ENCODE measurements at places on chromosomes 4 and X. TPM values are rescaled to one million over a fixed set of nuclear protein-coding genes. Genes with fewer than 3 reads are reported as not detected.

The GLRA3 gene
- total RNA-seq, result not detected

DNA sequence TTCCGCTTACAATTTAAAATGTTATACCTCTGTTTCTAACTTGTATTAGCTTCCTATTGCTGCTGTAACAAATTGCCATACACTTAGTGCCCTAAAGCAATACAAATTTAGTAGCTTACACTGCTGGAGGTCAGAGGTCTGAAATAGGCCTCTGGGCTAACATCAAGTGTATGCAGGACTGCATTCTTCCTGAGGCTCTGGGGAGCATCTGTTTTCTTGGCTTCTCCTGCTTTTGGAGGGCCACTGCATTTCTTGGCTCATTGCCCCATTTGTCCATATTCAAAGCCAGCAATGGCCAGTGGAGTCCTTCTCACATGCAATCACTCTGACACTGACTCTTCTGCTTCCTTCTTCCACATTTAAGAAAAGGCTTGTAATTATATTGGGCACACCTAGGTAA is 639.8 kb upstream of the INTU start:
- no peak for DNase-seq
- no peaks in the 10 kb centered on the region for H3K27me3 ChIP-seq
- no peak overlapping the region for H3K4me3 ChIP-seq
- no peak overlapping the region for H3K27ac ChIP-seq

GRCh38 chr4:84058201-84058600 is 440.9 kb downstream of the NKX6-1 start:
- no peak for DNase-seq
- no peak overlapping the region for H3K27ac ChIP-seq
- H3K4me3 ChIP-seq, result no peak overlapping the region
- H3K4me1 ChIP-seq, result no peaks in the 10 kb centered on the region
- H3K27me3 ChIP-seq, result no peaks in the 10 kb centered on the region
- no peaks in the 10 kb centered on the region for H3K36me3 ChIP-seq

The KLHL34 gene
- 0.26 TPM for total RNA-seq

DNA sequence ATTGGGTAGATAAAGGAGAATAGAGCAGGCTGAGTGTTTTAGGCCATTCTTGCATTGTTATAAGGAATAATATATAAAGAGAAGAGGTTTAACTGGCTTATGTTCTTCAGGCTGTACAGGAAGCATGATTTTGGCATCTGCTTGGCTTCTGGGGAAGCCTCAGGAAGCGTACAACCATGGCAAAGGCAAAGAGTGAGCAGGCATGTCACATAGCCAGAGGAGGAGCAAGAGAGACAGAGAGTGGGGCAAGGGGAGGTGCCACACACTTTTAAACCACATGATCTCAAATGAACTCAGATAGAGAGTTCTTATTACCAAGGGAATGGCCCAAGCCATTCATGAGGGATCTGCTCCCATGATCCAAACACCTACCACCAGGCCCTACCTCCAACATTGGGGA is 4.4 kb upstream of the METTL14 start:
- no peaks in the 10 kb centered on the region for H3K36me3 ChIP-seq
- no peaks in the 10 kb centered on the region for H3K27me3 ChIP-seq
- H3K27ac ChIP-seq, result no peak overlapping the region
- no peak overlapping the region for H3K4me3 ChIP-seq
- no peak for DNase-seq

DNA sequence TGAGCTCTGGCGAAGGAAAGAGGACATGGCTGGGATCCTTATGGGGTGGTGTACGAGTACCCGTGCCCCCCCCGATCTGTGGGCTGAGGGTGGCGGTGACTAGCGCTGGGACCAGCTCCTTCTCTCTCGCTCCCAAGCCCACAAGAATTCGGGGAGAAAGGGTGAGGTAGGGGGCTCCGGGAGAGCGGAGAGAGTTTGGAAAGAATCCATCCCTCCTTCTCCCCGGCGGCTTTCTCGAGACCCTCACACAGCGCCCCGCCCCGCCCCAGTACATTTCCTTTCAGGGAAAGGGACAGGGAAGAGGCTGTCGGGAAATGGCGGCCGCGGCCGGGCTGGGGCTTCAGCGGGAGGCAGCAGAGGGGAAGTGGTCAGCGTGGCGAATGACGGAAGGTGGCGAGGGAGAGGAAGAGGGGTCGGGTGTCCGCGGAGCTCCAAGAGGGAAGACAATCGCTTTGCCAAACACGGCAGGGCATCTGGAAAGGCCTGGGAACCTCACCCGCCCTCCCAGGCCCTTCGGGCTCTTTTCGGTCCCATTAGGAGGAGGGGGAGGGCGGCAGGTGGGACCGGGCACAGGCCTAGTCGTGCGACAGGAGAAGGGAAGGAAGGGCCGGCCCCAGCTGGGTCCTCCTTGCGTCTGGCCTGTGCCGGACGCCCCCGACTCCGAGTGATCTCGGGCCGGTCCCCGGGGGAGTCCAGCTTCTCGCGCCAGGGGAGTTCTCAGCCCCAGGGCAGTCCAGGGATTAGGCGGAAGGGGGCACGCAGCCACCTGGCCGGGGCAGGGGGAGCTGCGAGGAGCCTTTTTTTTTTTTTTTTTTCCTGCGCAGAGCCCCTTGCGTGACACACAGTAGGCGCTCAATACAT is 10.2 kb downstream of the HNRNPH2 start:
- peak overlapping the region; percentile 85 for H3K4me3 ChIP-seq
- peak; percentile 35 for DNase-seq
- peaks cover 29% of the 10 kb centered on the region for H3K4me1 ChIP-seq
- no peaks in the 10 kb centered on the region for H3K27me3 ChIP-seq
- peaks cover 6% of the 10 kb centered on the region for H3K36me3 ChIP-seq

DNA sequence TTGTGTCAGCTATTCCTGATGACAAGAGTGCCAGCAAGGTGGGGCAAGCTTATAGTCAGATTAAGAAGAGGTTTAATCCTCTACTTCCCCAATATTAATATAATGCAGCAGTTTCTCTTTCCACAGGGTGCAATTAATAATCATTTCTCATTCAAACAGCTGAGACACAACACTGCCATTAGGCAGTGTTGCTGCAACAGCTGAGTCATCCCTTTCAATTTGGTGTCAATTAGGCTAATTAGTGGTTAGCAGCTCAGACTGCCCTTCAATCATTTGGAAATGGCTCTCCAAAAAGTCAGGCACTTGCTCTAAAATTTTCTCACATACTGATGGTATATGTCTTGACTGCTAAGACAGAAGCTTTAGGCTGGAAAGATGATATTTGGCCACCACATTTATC is 265.7 kb upstream of the FAM241A start:
- no peaks in the 10 kb centered on the region for H3K4me1 ChIP-seq
- H3K36me3 ChIP-seq, result no peaks in the 10 kb centered on the region
- no peaks in the 10 kb centered on the region for H3K27me3 ChIP-seq
- H3K4me3 ChIP-seq, result no peak overlapping the region

The BBS7 gene
- 20.2 TPM for total RNA-seq

The NRK gene
- total RNA-seq, result not detected

GRCh38 chr4:147901388-147901787 is 169.5 kb downstream of the ARHGAP10 start:
- no peak for DNase-seq
- peaks cover 2% of the 10 kb centered on the region for H3K27me3 ChIP-seq
- no peaks in the 10 kb centered on the region for H3K4me1 ChIP-seq
- no peak overlapping the region for H3K4me3 ChIP-seq
- H3K36me3 ChIP-seq, result no peaks in the 10 kb centered on the region

DNA sequence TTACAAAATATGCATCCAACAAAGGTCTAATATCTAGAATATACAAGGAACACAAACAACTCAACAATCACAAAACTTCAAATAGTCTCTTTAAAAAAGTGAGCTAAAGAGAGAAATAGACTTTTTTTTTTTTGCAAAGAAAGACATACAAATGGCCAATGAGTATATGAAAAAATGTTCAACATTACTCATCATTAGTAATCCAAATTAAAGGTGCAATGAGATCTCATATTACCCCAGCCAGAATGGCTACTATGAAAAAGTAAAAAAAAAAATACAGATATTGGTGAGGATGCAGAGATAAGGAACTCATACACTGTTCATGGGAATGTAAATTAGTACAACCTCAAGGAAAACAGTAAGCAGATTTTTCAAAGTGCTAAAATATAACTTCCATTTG is 24.1 kb downstream of the AGTR2 start:
- no peak overlapping the region for H3K27ac ChIP-seq
- no peak for DNase-seq
- no peaks in the 10 kb centered on the region for H3K4me1 ChIP-seq
- H3K4me3 ChIP-seq, result no peak overlapping the region
- no peaks in the 10 kb centered on the region for H3K36me3 ChIP-seq

GRCh38 chrX:115898382-115899001 is 272.1 kb upstream of the AGTR2 start:
- no peak overlapping the region for H3K4me3 ChIP-seq
- no peak for DNase-seq
- H3K4me1 ChIP-seq, result no peaks in the 10 kb centered on the region
- H3K27ac ChIP-seq, result no peak overlapping the region
- no peaks in the 10 kb centered on the region for H3K27me3 ChIP-seq

- H3K4me3 ChIP-seq, result peak overlapping the region; percentile 50
- H3K27me3 ChIP-seq, result peaks cover 46% of the 10 kb centered on the region
- H3K27ac ChIP-seq, result no peak overlapping the region
- H3K4me1 ChIP-seq, result peaks cover 21% of the 10 kb centered on the region
- no peak for DNase-seq
- H3K36me3 ChIP-seq, result no peaks in the 10 kb centered on the region
These were observed 57.6 kb upstream of the LGI2 start for GRCh38 chr4:25088093-25088952.

GRCh38 chrX:80306007-80306406 is 114.2 kb upstream of the TENT5D start:
- no peaks in the 10 kb centered on the region for H3K27me3 ChIP-seq
- no peak overlapping the region for H3K27ac ChIP-seq
- no peak for DNase-seq
- no peak overlapping the region for H3K4me3 ChIP-seq
- H3K36me3 ChIP-seq, result no peaks in the 10 kb centered on the region

The SSX4B gene
- not detected for total RNA-seq

The ELF4 gene
- 26.1 TPM for total RNA-seq

GRCh38 chr4:38805530-38806145 is 1.0 kb upstream of the TLR1 start:
- peaks cover 38% of the 10 kb centered on the region for H3K4me1 ChIP-seq
- no peaks in the 10 kb centered on the region for H3K27me3 ChIP-seq
- H3K36me3 ChIP-seq, result peaks cover 31% of the 10 kb centered on the region
- DNase-seq, result no peak
- peak overlapping the region; percentile 81 for H3K4me3 ChIP-seq
- peak overlapping the region; percentile 87 for H3K27ac ChIP-seq

DNA sequence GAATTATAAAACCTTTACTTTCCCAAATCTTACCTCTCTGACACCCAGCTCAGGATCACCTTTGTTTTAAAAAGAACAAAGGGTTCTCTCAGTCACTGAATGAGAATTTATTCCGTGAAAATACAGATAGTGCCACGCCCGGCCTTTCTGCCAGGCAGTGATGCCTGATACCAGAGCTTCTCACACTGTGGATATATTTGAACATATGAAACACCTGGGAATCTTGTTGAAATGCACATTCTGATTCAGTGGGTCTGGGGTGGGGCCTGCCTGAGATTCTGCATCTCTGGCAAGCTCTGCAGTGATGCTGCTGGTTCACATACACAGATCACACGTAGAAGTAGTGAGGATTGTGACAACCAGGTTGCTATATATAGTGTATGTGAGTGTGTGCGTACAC is 46.0 kb downstream of the ELOVL6 start:
- DNase-seq, result no peak
- H3K36me3 ChIP-seq, result peaks cover 13% of the 10 kb centered on the region
- H3K4me1 ChIP-seq, result peaks cover 4% of the 10 kb centered on the region
- H3K27ac ChIP-seq, result no peak overlapping the region
- no peak overlapping the region for H3K4me3 ChIP-seq

The VCX3A gene
- total RNA-seq, result not detected

DNA sequence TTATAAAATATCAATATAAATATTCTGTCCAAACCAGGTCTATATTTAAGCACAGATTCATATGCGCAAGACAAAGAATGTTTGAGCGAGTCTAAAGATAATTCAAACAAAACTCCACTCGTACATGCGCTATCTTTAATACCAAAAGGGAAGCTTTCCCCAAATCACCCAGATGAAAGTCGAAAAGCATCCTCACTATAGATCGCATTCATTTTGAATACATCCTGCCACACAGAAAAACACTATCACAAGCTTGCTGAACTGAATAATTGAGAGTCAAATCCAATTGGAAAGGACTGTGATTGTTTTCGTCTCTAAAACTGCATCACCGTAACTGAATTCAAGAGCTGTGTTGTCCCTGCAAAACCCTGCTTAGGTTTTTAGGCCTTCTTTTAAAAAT is 685 bp downstream of the TASL start:
- peak overlapping the region; percentile 98 for H3K27ac ChIP-seq
- H3K4me3 ChIP-seq, result peak overlapping the region; percentile 96
- H3K36me3 ChIP-seq, result peaks cover 26% of the 10 kb centered on the region
- no peaks in the 10 kb centered on the region for H3K27me3 ChIP-seq
- no peak for DNase-seq

- peak overlapping the region; percentile 86 for H3K27ac ChIP-seq
- H3K27me3 ChIP-seq, result no peaks in the 10 kb centered on the region
- DNase-seq, result no peak
- H3K4me1 ChIP-seq, result peaks cover 43% of the 10 kb centered on the region
- H3K4me3 ChIP-seq, result peak overlapping the region; percentile 35
- no peaks in the 10 kb centered on the region for H3K36me3 ChIP-seq
These were observed 28.6 kb downstream of the CLNK start for GRCh38 chr4:10655968-10656367.

- no peak for DNase-seq
- no peaks in the 10 kb centered on the region for H3K4me1 ChIP-seq
These were observed 79.8 kb downstream of the SPANXN3 start for GRCh38 chrX:143437439-143437838.

The GPR82 gene
- total RNA-seq, result 0.08 TPM

GRCh38 chrX:40039887-40040286 is 57.9 kb downstream of the BCOR start:
- H3K4me3 ChIP-seq, result no peak overlapping the region
- peaks cover 22% of the 10 kb centered on the region for H3K4me1 ChIP-seq
- no peaks in the 10 kb centered on the region for H3K27me3 ChIP-seq

DNA sequence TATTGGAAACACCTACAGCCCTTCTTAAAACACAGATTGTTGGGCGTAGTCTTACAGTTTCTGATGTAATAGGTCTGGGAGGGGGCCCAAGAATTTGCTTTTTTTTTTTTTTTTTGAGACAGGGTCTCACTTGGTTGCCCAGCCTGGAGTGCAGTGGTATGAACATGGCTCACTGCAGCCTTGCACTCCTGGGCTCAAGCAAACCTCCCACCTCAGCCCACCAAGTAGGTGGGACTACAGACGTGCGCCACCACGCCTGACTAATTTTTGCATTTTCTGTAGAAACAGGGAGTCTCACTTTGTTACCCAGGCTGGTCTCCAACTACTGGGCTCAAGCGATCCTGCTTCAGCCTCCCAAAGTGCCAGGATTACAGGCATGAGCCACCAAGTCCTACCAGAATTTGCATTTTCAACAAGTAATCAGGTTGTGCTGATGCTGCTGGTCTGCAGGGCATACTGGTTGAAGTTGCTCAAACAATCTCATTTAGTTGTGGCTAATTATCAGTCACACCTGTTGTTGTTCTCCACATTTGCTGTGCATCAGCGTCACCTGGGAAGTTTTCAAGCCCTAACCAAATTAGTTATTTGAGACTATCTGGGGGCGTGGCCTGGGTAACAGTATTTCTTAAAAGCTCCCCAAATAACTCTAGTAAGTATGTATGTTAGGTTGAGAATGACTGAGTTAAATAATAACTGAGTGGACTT is 14.0 kb downstream of the TMEM154 start:
- no peak overlapping the region for H3K4me3 ChIP-seq
- no peak for DNase-seq
- H3K27ac ChIP-seq, result no peak overlapping the region
- H3K4me1 ChIP-seq, result peaks cover 42% of the 10 kb centered on the region

GRCh38 chr4:9877123-9877522 is 95.7 kb downstream of the DRD5 start:
- H3K4me1 ChIP-seq, result no peaks in the 10 kb centered on the region
- H3K27me3 ChIP-seq, result peaks cover 6% of the 10 kb centered on the region
- no peak overlapping the region for H3K27ac ChIP-seq
- no peaks in the 10 kb centered on the region for H3K36me3 ChIP-seq

All from activated T-helper 1 cell treated with anti-CD3 and anti-CD28 coated beads, Interleukin-12 subunit alpha, Interleukin-12 subunit beta, Interleukin-2, Interleukin-4 antibody, amounts not matched to agents 30 ng/mL and 10 ng/mL and 1 ng/mL, durations not matched to agents 14 hours and 24 hours and 36 hours (primary cell).